ENCODE measurements at places on chromosomes 2 and 18.

GRCh38 chr18:37442477-37442876, 123.1 kb downstream of the CELF4 start:
- DNase-seq, result no peak

- DNase-seq, result no peak
These were observed 113.4 kb upstream of the CYP26B1 start for GRCh38 chr2:72261076-72261475.

GRCh38 chr2:119435081-119435952, 3.7 kb downstream of the TMEM37 start:
- no peak for DNase-seq

DNA sequence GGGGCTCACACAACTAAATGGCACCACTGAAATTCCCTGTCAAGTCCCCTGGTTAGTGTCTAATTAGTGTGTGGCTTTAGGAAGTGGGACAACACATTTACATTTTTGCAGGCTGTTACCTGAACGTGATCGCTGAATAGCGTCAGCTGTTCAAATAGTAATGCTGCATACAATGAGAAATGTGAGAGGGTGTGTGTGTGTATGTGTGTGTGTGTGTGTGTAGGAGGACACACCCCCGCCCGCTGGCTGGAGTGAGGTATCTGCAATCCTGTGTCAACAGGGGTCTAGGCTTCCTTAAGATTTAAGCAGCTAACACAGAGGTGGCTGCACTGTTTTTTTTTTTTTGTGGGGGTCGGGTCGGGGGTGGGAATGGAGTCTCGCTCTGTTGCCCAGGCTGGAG, 4.8 kb upstream of the LYPD6B start:
- no peak for DNase-seq

DNA sequence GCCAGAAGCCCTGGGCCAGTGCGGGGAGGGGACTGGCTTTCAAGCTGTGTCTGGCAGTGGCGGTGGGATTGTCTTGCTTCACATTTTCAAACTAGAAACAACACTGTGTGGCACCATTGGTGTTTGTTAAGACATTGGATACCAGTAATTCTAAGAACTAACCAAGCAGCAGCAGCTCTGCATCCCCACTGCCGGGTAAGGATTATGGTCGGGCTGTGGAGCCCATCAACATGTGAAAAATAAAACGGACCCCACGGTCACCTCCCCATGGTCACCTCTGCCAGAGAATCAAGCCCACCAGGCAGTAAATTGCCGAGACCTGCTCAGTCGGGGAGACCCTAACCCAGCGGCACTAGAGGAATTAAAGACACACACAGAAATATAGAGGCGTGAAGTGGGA, 65.3 kb downstream of the C18orf63 start:
- no peak for DNase-seq

Measured in activated T-helper 1 cell treated with anti-CD3 and anti-CD28 coated beads, Interleukin-2, amount 50 U/mL, for 16 hours (primary cell).